Stimulated activated CD4-positive, alpha-beta T cell treated with anti-CD3 and anti-CD28 coated beads, Interleukin-15, amount 100 ng/mL, for 1 hour (primary cell): ENCODE measurements at places on chromosomes 16 and 17.

GRCh38 chr17:18960803-18961511 lies 9.0 kb downstream of the SLC5A10 start:
- peak; percentile 69 for DNase-seq

- DNase-seq = no peak
Measured at GRCh38 chr17:17387498-17388362, 84.6 kb downstream of the NT5M start.

DNA sequence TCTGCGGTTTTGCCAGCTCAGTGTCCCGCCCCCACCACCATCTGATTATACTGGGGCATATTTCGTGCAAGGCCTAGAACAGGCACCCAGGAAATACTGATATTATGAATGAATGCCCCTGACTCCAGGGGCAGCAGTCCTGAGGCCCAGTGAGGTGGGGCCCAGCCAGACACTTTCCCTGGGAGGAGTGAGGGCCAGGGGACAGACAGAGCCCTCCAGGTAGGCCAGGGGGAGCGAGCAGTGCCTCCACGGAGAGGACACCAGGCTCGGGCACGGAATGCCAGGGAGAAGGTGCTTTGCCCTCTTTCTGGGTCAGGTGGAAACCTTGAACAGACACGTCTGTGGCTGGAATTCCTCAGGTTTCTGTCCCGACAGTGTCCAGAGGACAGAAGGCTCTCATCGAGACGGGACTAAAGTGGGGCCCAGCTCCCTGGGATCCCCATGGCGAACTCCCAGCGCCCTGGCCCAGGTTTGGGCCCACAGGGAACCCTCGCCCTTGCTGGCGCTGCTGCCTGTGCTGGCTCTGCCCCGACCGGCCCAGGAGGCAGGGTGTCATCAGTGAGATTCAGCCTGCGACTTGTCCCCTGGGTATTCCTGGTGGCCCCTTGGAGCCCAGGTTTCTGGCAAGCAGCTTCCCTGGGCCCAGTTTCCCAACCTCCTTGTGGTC lies 4.3 kb downstream of the KATNB1 start:
- DNase-seq = no peak

DNA sequence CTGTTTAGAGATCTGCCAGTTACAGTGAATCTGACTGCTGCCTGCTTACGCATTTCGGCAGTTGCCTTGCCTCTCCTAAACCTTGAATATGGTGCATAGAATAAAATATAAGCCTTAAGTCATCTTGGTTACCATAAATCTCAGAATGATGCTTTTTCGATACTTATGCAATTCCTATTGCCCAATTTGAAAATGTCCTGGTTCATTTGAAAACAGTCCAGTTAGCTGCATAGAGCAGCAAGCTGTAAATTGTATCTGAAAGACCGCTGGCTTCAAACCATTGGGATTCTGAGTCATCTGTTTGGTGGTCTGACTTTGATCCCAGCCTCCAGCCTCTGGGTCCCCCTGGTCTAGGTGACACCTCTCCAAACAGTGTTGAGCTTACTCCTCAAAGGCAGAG lies 2.7 kb upstream of the PRKCA start:
- DNase-seq = no peak

- DNase-seq = no peak
Measured at GRCh38 chr16:30006095-30006473, 4.7 kb downstream of the DOC2A start.

DNA sequence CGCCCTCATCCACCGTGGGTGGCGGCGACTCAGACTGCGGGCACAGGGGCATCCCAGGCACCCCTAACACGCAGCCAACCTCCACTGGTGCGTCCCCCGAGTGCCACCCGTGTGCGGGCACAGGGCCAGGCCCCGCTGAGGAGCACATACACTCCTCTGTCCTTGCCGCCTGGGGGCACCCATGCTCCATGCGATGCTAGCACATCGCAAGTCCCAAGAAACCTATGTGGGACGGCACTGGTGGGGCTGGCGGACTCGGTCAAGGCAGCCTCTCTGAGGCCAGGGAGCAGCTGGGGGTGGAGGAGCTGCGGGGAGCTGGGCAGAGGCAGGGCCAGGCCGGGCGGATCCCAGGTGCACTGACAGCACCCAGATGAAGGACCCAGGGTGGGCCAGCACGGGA lies 4.0 kb downstream of the ZNF598 start:
- no peak for DNase-seq

- no peak for DNase-seq
Measured at GRCh38 chr16:8814095-8814806, 16.6 kb downstream of the PMM2 start.

- no peak for DNase-seq
Measured at GRCh38 chr17:75694536-75694935, 26.7 kb upstream of the ITGB4 start.

- peak; percentile 26 for DNase-seq
Measured at GRCh38 chr16:74999609-75000480, 1.0 kb downstream of the ZNRF1 start.

- no peak for DNase-seq
Measured at GRCh38 chr16:14307527-14308367, 236.6 kb downstream of the MRTFB start.

DNA sequence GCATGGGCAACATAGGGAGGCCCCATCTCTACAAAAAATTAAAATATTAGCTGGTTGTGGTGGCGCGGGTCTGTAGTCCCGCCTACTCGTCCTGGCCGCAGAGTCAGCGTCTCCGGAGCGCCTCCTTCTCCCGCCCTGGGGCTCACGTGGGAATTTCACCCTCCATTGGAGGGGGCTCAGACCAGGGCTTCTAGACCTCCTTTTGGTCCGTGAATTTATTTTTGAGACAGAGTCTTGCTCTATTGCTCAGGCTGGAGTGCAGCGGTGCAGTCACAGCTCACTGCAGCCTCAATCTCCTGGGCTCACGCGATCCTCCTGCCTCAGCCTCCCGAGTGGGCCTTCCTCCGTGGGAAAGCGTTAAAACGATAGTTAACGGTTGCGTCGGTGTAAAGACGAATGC lies 394 bp upstream of the NME4 start:
- DNase-seq = no peak

DNA sequence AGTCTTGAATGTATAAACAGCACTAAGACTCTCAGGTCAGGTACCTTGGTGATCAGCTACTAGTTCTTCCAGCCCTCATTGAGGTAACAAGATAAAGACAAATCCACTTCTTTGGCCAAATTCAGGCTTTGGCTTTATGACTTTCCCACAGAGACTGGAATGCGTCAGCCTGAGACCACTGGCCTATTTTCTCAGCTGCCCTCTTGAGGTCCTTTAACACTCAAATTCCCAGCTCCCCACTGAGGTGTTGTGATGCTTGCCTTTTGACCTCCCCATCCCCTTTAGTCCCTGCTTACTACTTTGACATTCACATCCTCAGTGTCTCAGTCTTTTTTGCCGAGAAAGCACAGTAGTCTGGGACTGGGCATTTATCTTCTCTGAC lies 10.6 kb downstream of the TNFAIP1 start:
- DNase-seq = no peak

DNA sequence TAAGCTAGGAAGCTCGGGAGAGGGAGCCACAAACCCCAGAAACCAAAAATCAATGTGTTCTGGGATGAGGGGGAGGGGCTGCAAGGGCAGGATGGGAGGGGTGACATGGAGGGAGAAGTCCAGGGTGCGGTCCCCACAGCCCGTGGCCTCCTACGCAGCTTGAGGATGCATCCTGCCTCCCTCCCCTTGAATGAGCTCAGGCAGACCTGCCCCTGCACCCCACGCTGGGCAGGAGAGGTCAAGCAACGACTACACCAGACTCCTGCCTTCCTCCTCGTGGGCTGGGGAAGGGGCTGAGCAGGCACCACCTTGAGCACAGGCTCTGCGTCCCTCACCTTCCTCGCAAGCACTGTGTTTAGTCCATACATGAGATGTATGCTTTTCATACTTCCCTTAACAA lies 3.9 kb downstream of the ANKRD13B start:
- no peak for DNase-seq

DNA sequence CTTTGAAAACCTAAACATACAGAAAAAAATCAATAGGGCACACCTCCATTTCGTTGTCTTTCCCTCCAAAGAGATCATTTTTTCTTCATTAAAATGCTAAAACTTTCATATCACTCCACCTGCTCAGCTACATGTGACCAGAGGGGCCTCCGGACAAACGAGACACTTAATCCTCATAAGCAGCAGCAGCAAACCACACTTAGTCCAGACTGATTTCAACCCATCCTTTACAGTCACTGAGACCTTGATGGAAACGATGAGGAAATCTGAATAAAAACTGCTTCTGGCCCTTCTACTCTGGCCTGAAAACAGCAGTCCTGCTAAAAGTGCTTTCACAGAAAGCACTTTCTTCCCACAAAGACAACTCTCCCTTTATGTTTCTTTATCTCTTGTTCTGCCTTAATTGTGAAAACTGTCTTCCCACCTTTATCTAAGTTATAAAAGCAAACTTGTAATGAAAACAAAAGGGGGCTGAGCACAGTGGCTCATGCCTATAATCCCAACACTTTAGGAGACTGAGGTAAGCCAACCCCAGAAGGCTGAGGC lies 4.6 kb downstream of the ANKRD11 start:
- no peak for DNase-seq

- peak; percentile 82 for DNase-seq
Measured at GRCh38 chr17:59565171-59565958, at the start of gene DHX40. TSS of gene DHX40 (plus strand) at chr17:59565610. CDS start at chr17:59565672, 62 bp downstream.

DNA sequence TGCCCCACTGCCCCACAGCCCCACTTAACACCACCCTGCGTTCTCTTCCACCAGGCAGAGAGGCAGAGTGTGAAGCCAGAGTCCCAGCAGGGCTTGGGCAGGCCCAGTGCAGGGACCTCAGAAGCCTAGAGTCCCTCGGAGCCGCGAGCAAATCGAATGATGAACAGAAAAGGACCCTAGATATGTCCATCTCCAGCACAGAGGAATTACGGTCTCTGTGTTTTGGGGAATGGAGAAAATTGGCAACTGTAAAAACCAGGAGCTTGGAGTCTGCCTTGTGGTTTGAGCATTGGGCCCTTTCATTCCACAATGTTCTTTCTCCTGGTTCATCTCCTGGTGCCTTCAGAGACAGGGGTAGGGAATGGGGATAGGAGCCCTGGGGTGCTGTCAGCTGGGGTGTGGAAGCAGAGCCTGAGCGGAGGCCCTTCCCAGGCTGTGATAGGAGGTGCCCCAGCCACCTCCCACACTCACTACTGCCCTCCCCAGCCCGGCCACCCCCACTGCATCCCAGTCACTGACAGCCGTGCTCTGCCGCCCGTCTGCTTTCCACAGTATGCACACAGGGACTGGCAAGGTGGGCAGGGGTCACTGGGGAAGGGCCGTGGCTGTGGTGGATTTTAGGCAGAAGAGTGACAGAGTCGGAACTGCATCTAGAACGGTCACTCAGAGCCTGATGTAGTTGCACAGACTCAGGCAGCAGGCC lies 26.7 kb downstream of the TBX4 start:
- DNase-seq = no peak

- no peak for DNase-seq
Measured at GRCh38 chr16:83653785-83654184, 154.0 kb upstream of the HSBP1 start.

DNA sequence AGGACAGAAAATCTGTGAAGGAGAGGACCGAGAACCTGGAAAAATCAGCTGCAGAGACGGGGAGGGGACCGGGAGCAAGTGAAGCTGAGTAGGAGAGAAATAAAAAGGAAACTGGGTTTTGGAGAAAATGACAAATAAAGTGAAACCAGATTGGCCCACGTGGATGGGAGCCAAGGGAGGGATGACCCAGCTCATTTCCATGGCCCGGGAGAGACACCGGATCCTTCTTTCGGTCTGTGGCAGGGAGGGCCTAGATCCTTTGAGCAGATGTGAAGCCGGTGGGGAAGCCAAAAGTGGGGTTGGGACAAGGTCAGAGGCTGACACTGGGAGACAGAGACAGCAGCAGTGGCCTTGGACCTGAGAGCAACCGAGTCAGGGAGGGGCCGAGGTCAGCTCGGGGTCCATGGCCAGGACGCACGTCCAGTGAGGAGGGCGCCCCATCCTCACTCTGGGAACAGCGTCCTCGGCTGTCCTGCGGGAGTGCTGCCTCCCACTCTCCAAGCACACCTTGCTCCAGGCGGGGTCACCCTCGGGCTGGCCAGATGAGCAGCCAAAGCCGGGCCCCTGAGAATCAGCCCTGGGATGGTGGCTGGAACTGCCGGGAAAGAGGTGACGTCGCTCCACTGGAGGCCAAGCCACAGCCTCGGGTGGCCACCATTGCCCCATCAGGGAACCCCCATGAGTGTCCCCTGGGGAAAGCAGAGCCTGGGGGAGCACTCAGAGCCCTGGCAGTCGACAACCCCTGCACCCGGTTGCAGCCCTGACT lies 50.8 kb upstream of the CDR2 start:
- DNase-seq = no peak

DNA sequence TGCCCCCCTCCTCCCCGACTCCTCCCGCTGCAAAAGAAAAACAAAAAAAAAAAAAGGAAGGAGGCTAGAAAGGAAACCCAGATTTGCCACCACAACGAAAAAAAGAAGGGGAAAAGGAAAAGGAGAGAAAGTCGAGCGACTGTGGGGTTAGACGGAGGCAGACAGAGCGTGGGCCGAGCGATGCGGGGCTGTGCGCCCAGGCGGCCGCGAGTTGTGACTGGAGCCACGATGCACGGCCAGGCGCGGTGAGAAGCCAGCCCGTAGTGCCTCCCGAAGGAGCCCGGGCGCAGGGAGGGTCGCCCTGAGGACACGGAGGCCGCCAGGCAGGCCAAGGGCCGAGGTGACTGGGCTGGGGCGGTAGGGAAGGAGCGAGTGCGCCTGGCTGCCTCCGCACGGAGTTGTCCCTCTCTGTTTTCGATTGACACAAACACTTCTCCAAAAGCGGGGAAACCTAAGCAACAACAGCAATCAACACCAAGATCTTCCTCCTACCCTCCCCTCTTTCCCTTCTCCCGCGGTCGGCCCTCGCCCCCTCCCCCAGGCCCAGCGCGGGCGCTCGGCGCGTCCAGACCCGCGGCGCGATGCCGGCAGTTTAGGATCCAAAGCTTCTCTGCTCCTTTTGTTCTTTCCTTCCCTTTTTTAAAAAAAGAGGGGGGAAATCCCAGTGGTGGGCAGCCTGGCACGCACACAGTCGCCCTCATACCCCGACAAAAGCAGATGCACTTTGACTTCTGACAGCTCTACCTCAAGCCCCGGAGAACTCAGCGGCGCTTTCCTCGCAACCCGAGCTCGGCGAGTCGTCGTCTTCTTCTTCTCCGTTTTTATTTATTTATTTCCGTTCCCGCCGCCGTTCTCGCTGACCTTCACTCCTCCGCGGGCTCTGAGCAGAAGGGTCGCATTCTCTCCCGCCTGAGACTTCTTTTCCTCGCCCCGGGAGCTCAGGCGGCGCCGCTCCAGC lies at the start of gene LHX1:
Gene LHX1 (plus strand): TSS at position 475 of the 958 bp plus-strand sequence. CDS start 723 bp downstream, outside the sequence.
- no peak for DNase-seq

GRCh38 chr16:11204513-11205047 lies 51.4 kb downstream of the SOCS1 start:
- DNase-seq = no peak

GRCh38 chr16:29712809-29713208 lies 33.0 kb downstream of the C16orf54 start:
- no peak for DNase-seq

DNA sequence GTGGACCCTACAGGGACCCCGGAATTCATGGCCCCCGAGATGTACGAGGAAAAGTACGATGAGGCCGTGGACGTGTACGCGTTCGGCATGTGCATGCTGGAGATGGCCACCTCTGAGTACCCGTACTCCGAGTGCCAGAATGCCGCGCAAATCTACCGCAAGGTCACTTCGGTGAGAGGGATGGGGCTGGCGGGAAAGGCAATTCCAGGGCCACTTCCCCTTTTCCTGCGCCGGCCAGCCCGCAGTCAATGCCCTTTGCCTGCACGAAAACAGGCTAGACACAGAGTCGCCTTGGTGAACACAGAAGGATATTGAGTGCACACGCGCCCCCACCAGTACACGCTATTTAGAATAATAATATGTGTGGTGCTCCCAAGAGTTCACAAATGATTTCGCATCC lies 4.0 kb downstream of the WNK4 start:
- no peak for DNase-seq

GRCh38 chr16:86090461-86091170 lies 191.7 kb downstream of the IRF8 start:
- no peak for DNase-seq
